MV-4-11 (cell line): ENCODE measurements at places on chromosomes 12 and 14.
A peak's percentile ranks its signal among the peaks of the same experiment; 100 is the strongest.

DNA sequence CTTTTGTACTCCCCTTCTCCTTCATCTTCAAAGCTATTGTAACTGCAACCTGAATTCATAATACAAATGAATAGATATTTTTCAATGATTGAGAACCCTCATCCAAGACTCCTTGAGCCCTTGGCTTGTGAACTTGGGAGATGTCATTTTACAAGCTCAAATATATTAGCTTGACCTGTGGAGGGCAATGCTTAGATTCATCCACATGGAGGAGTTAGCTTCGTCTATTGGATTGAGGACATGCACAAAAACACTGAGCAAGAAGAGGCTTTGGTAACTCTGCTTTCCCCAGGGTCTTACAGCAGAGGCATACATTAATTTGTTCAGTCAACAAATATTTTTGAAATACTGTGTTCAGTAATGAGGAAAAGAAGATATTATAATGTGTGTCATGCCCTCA is 101.1 kb downstream of the OTOGL start:
- no peak for DNase-seq

DNA sequence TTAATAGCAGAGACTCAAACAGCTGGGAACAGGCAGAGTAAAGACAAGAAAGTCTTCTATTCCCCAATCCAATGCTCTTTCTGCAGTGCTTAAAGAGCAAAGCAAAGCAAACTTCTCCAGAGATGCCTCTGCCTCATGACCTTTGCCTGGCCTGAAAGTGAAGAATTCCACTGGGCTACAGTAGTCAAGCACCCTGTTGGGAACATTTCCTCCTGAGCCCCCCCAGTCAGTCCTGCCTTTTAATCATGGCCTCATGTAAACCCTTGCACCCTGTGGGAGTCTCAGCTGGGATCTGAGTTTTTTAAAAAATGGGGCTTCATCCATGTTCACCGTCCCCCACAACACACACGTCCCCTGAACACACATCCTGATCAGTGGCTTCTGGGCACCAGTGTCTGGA is 62.7 kb upstream of the TSPAN11 start:
- DNase-seq = no peak

GRCh38 chr12:31989571-31990362 is 30.6 kb downstream of the RESF1 start:
- DNase-seq = no peak

DNA sequence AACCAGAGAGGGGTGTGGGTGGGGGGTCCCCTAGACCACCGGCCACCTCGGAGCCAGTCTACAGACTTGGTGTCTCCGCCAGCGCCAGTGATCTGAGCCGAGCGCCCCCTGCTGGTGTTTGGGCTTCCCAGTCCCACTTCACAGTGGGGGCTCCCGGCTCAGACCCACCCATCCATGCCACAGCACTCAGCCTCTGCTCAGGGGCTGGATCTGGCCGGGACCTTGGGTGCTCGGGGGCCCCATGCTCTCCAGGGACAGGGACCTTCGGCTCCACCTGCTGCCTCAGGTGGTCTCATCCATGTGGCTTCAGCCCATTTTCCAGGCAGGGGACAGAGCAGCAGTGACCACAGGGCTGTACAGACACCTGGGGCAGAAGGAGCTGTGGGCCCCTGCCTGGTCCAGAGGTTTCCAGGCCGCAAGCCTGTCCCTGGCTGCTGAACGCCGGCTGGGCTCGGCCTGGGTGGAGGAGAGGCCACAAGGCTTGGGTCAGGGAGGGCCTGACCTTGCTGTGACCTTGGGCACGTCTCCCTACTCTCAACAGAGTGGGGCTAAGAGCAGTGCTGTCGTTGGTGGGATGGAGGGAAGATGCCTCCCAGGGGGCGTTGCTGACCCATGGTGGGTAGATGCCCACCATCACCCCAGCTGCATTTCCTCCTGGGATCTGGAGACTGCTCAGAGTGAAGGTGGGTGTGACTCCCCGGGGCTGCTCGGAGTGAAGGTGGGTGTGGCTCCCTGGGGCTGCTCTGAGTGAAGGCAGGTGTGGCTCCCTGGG is 86.3 kb downstream of the KIF26A start:
- no peak for DNase-seq

DNA sequence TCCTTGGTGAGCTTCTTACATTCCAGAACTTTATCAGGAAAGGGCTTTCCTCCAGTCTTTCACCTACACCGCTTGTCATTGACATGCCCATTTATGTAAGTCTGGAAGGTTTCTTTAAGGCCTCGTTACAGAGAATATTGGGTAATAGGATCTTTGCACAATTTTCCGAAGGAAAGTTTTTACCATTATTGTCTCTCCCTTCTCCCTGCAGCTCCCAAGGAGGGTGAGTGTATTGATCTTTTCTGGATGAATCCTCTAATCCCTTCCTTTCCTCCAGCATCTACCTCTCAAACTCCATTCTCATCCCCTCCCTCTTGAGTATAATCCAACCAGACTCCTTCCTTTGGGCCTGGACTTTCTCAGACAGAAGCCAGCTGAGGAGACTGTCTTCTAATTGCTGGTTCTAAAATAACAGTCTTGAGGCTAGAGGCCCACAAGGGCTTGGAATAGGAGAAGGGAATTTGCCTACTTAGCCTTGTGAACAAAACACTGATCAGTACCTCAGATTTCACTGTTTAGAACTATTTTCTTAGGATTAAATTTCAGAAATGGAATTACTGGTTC is 21.8 kb downstream of the WNK1 start:
- DNase-seq = no peak

- peak; percentile 74 for DNase-seq
Measured at GRCh38 chr14:49621114-49621881, 699 bp downstream of the MGAT2 start.

DNA sequence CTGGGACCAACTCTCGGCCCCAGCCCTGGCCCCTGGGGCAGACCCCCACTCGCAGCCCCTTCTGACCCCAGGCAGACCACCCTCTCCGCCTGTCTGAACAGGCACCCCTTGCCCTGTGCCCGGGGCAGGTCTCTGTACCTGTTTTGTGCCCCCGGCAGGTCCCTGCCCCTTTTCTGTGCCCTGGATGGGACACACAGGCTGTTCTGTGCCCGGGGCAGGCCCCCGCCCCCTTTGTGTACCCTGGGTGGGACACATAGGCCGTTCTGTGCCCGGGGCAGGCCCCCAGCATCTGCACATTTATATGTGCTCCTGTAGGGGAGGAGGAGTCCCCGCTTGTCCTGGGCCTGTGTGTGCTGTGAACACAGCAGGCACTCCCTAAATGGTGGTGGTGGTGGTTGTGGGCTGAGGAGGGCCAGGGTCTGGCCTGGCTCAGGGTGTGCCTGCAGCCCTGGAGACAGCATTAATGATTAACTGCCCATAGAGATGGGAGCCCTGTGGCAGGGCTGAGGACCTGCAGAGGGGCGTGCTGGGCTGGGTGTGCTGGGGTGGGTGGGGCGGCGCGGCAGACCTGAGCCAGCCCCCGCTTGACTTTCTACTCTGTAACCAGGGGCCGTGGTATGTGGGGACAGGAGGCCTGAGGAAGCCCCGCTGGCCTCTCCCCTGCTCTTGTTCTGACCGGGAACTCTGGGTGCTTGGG is 3.7 kb downstream of the FBRSL1 start:
- DNase-seq = no peak

GRCh38 chr12:122729583-122730214 is 945 bp downstream of the HCAR1 start:
- DNase-seq = no peak

- DNase-seq = no peak
Measured at GRCh38 chr12:28951935-28952334, 197.1 kb upstream of the FAR2 start.

- no peak for DNase-seq
Measured at GRCh38 chr12:121133838-121134237, 1.2 kb downstream of the P2RX7 start.

GRCh38 chr12:42125388-42125767 is 19.3 kb downstream of the GXYLT1 start:
- peak; percentile 11 for DNase-seq

DNA sequence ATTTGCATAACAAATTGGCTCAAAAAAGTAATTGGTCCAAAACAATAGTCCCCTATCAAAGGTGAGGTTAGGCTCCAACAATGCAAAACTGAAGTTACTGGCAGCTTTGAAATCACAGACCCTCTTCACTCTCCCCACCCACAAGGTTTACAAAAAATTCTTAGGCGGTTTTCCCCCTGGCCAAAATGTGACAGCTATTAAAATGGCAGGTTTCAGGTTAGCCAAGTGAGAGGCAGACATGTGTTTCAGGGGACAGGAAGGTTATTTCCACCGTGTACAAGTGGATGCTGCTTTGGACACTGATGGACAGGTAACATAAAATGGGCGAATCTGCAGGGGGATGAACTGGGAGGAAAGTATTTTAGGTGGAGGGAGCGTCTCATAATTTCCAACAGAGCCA is 888 bp upstream of the SPIC start:
- DNase-seq = no peak

DNA sequence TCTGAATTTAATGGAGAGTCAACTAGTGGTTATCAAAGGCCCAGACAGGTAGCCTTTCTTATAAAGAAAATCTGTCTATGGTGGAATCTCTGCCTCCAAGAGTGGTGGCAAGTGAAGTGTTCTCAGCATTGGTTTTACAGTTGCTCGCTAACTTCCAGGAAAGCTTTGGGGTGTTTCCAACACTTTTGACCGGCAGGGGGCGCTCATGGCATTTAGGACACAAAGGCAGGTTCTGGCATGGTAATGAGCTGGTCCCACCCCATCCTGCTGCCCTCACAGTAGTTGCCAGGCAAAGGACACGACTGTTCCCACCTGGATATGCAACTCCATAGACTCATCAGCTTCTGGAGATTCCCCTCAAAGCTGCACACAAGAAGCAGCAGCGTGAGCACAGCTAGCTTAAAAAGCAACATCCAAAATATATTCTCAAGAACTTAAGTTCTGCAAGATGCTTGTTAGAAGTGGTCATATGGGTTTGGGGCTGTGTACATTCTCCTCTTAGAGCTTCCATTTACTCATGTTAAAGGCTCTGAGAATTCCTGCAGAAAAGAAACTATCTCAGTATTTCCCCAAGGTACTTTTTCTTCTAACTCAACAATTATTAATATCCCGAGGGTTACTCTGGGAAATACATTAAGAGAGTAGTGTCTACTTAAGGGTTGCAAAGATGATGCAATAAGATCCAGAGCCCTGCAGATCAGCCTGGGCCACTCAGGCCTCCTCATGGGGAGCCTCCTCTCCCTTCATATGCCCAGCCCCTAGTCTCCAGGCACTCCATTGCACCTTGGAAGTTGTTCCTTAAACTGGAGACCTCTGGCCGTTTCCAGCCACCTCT is 14.8 kb downstream of the PROX2 start:
- peak; percentile 70 for DNase-seq

DNA sequence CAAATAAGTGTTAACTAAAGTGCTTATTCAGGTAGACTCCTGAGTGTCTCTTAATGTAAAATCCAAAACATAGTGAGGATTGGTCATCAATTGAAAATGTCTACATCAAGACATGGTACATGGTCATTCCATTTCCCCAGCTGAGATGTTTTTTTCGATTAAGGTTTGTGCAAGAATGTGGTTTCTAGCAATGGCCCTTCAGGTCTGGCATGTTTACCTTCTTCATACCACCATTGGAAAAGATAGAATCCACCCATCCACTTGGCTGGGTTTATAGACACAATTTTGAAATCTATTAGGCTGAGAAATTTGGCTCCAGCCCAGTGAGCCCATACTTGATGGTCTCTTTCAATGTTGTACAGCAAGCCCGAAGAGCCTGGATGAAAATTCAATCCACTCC is 145.9 kb downstream of the ANO4 start:
- no peak for DNase-seq

DNA sequence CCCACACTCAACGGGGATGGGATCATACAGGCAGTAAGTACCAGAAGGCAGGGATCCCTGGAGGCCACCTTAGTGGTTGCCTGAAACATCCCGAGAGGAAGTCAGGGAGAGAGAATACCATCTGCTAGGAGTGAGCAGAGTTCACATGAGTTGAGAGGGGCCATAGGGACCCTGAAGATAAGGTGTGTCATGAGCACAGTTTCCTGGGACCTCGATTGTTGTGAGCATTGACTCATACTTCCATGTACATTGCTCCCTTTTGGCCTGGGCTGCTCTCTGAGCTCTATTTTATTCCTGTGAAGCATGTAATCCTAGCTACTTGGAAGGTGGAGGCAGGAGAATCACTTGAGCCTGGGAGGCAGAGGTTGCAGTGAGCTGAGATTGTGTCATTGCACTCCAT is 120.5 kb downstream of the TBC1D30 start:
- no peak for DNase-seq

- DNase-seq = no peak
Measured at GRCh38 chr12:6250343-6250742, 50.1 kb downstream of the CD9 start.

DNA sequence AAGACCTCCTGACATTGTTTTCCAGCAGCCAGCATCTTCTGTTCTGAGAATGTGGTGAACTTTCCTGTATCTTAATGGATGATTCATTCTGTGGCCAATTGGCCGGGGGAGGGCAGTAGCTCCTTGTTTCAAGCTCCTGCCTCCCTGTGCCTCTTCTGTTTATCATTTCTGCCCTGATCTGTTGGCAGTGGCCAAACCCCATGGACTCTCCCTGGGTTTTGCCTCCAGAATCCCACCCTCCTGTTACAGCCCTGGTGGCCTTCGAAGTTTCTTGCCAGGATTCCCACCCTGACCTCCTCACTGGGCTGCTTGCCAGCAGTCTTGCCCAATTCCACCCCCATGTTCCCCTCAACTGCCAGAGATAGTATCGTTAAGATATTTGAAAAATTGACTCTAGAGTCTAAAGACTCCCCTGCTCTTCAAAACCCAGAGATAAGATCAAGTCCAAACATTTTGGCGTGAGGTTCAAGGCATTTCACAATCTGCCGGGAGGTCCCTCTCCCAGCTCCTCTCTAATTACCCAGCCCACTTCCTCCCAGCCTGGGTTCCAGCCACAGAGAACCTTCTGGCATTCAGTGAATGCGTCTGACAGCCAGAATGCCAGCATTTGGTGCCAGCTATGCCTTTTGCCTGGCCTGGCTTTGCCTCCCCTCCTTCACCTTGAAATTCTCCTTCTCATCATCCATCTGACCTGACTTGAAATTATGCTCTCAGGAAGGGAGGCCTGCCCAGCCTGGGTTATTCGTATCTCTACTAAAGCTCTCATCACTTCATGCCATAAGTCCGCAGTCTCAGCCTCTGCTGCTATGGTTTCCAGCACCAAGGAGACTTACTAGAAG is 37.7 kb upstream of the TXNRD1 start:
- peak; percentile 94 for DNase-seq

GRCh38 chr14:106039400-106039799 is 513.0 kb downstream of the TMEM121 start:
- peak; percentile 14 for DNase-seq

- DNase-seq = no peak
Measured at GRCh38 chr14:59103396-59103795, 85.1 kb upstream of the DAAM1 start.

- no peak for DNase-seq
Measured at GRCh38 chr14:81132468-81132867, 88.3 kb downstream of the GTF2A1 start.
